Cortex of kidney (tissue), 1 donor: ENCODE measurements at places on chromosomes 12 and 14.

GRCh38 chr12:89709157-89709994 is 738 bp upstream of the ATP2B1 start:
- peak; percentile 31 for DNase-seq

- DNase-seq, result no peak
Observed at GRCh38 chr14:49659526-49660455, 24.7 kb upstream of the DNAAF2 start.

GRCh38 chr14:58315606-58316005 is 17.3 kb downstream of the ARID4A start:
- no peak for DNase-seq

DNA sequence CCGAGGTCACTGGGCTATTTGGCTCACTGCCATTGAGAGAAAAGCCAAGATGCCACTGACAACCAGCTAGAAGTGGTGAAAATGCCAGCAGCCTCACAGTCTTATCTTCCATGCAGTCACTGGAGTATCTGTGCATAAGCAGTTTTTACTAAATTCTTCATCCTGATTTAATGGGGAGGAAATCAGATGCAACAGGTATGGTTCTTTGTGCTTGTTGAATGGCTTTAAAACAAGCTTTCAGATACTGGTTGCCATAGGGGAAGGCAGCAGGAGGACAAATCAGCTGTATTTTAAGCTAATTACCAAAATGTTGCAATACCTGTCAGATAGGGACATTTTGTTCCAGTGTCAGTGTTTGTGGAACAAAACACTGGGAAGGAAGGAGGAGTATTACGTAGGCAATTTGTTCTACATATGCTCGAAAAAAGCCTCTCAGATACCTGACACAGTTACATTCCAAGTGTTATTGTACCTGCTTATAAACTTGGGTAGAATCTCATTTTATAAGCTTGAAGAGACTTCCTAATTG is 54.1 kb upstream of the ARHGAP5 start:
- no peak for DNase-seq

DNA sequence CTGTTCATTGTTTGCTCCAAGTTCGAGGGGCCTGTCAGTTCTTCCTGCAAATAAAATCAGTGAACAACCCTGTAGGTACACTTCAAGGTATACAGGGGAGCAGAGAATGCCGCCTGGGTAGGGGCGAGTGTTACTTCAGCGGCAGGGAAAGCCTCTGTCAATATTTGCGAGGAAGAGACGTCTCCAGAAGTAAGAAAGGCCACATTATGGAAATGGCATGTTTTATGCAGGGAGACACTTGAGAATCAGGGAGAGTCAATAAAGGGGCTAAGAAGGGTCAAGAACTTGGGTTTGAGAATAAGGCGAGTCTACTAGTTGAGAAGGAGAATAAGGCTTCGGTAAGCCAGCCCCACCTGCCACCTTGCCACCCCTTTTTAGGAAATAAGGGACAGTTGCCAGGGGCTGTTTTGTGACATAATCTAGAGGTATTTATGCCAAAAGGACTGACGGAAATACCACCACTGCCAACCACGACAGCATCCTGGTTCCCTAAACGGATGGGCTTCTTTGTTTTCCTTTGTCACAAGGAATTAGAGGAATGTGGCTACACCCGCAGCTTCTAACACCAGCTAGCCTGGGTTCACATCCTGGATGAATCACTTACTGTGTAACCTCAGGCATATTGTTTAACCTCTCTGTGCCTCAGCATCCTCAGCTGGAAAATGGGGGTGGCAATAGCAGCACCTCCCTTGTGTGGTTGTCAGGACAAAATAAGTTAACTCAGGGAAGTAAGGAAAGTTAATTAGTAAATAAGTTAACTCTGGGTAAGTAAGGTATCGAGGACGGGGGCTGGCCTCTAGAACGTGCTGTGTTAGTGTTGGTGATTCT is 67.7 kb downstream of the EID3 start:
- DNase-seq, result no peak
